ENCODE measurements at places on chromosomes 7 and 10.
A peak's percentile ranks its signal among the peaks of the same experiment; 100 is the strongest.

DNA sequence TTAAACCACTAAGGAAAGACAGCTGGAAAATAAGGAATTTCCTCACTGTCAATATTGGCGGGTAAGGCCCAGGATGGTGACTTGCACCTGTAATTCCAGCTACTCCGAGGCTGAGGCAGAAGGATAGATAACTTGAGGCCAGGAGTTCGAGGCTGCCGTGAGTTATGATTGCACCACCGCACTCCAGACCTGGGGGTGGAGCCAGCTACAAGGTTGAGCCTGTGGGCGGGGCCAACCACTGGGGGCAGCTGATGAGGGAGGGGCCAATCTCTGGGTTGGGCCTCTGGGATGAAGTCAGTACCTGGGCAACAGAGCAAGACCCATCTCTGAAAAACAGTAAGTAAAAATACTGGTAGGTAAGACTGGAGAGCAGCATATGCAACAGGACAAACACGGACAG lies 80.1 kb upstream of the ADO start:
- DNase-seq, result no peak

DNA sequence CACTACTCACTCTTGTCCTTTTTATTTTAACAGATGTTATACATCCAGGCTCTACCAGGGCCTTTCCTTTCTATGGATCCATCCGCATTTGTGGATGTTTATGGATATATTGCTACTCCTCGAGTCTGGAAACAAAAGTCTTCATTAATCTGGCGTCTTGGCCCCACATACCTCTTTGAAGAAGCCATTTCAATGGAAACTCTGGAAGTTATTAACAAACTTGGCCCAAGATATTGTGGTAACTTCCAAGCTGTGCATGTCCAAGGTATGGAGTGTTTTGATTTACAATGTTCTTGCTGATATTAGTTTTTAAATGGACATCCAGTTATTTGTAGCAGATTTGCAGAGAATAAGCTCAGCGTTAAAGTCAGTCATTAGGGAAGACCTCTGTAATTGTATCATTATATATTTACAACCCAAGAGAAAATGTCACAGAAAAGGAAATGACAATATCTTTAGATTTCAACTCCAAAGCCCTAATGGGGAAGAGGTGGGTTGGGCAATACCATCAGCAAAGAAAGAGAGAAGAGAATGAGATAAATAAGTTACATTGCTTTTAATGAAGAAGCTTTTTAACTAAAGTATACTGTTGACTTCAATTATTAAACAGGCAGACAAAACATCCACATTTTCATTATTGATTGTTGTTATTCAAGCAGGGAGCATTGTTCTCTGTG lies 102.1 kb downstream of the WDFY4 start:
- DNase-seq, result no peak

GRCh38 chr7:485188-486081 lies 34.2 kb downstream of the PDGFA start:
- DNase-seq, result no peak

- DNase-seq, result no peak
These were observed 87.8 kb downstream of the ABCC2 start for GRCh38 chr10:99870123-99870730.

GRCh38 chr10:99461230-99461629 lies 30.8 kb upstream of the GOT1 start:
- no peak for DNase-seq

GRCh38 chr10:32054094-32054493 lies 2.1 kb downstream of the KIF5B start:
- DNase-seq, result peak; percentile 47

GRCh38 chr7:80078159-80078731 lies 56.4 kb upstream of the GNAI1 start:
- DNase-seq, result no peak

- DNase-seq, result no peak
These were observed 2.8 kb downstream of the PRF1 start for GRCh38 chr10:70599791-70600190.

DNA sequence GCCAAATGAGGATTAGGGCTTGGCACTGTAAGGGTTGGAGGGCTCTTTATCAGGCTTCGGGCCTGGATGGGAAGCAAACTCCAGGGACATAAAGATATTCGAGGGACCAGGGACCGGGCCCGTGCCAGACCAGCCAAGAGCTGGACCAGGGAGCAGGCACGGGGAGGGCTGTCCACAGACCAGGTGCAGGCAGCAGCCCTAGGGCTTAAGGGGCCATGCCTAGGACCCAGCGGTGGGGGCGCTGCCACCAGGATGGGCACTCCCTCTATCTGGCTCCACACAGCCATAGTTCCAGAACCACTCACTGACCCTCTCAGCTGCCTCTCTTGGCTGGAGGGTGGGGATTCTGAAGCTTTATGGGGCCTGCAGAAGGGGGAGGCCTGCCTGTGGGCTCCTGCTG lies 32.9 kb downstream of the FAM241B start:
- no peak for DNase-seq

DNA sequence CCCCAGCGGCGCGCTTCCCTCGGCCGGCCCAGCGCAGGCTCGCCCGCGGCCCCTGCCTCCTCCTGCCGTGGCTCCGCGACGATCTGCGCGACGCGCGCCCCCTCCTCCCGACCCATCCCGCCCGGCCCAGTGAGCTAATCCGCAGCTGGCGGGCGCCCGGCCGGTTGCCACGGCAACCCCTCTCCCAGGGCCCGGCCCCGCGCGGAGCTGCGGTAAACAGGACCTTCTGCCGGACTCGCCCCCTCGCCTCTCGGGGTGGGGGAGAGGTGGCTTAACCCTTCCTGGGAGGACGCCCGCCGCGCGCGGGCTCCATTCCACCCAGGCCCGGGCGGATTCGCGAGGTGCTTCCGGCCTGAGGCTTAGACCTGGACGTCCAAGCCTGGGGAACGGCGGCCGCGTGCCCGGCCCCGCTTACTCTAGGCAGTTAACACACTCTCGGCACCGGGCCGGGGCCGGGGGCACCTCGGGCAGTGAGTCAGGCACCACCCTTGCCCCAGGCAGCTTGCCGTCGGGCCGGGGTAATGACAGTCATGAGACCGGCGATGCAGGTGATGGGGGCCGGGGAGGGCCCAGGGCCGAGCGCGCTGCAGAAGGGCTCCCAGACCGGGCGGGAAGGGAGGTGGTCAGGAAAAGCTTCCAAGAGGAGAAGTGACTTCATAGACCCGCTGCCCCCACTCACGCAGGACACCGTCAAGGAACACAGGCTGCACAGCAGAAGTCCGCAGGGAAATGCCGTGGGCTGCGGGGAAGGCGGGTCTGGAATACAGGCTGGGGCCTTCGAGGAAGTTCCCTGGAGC lies at the start of gene DENND2A:
Gene DENND2A (minus strand): TSS at position 87 of the 797 bp plus-strand sequence. CDS start 38,416 bp downstream, outside the sequence.
- peak; percentile 82 for DNase-seq

DNA sequence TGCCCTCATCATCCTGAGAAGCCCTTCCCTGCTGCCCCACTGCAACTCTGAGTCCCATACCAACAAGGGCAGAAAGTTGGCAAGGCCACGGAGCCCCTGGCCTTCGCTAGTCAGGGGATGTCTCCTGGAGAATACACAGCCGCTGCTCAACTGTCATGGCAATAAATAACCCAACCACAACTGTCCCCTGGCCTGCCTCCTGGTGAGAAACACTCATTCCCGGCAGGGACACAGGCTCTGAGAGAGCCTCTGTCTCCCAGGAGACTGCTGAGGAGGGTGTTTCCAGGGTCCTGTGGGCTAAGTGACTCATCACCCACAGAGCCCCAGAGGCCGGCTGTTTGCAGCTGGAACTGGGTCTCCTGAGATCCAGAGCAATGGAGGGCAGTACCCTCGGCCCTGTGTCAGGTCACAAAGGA lies 354.1 kb downstream of the TNS3 start:
- DNase-seq, result no peak

GRCh38 chr7:29149036-29149435 lies 2.7 kb upstream of the CPVL start:
- no peak for DNase-seq

DNA sequence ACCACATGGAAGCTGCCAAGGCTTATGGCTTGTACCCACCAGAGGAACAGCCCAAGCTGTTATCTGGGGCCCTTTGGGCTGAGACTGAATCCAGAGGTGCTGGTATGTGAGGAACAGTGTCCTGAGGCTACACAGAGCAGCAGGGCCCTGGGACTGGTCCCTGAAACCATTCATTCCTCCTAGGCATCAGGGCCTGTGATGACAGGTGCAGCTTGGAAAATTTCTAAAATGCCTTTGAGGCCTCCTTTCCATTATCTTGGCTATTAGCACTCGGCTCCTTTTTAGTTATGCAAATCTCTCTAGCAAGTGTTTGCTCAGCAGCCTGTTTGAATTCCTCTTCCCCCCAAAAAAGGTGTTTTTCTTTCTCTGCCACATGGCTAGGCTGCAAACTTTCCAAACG lies 1151.7 kb upstream of the LRRN3 start:
- DNase-seq, result no peak

GRCh38 chr10:2476812-2477553 lies 590.4 kb upstream of the PFKP start:
- no peak for DNase-seq

DNA sequence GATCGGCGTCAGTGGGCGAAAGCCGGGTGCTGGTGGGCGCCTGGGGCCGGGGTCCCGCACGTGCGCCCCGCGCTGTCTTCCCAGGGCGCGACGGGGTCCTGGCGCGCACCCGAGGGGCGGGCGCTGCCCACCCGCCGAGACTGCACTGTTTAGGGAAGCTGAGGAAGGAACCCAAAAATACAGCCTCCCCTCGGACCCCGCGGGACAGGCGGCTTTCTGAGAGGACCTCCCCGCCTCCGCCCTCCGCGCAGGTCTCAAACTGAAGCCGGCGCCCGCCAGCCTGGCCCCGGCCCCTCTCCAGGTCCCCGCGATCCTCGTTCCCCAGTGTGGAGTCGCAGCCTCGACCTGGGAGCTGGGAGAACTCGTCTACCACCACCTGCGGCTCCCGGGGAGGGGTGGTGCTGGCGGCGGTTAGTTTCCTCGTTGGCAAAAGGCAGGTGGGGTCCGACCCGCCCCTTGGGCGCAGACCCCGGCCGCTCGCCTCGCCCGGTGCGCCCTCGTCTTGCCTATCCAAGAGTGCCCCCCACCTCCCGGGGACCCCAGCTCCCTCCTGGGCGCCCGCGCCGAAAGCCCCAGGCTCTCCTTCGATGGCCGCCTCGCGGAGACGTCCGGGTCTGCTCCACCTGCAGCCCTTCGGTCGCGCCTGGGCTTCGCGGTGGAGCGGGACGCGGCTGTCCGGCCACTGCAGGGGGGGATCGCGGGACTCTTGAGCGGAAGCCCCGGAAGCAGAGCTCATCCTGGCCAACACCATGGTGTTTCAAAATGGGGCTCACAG lies 1.1 kb downstream of the EGFR start:
- DNase-seq, result no peak

DNA sequence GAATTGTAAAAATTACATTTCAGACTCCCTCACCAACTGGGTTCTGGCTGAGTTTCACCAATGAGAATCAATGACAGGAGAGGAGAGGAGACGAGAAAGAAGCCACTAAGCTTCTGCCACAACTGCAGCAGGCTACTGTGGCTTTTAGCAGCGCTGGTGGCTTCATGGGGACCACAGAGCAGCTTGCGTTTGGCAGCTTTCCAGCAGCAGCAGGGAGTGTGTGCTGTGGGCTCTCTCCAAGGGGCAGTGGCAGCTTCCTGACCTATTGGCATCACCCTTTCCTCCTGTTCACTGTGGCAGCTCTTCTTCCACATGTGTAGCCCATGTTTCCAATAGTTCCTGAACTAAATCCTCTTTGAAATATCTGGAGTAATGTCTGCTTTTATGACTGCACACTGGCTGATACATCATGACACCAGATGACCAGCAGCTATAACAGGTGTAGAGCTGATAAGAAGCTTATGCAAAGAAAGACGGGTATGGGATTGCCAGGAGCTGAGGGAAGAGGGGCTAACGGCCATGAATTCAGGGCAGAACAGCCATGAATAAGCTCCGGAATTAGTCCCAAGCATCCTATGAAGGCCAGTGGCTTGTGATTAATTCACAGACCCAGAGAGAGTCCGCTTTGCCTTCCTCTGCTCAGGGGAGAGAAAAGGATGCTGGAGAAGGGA lies 46.8 kb downstream of the KCNH2 start:
- no peak for DNase-seq

- no peak for DNase-seq
These were observed 127.9 kb downstream of the NRF1 start for GRCh38 chr7:129739427-129739826.

DNA sequence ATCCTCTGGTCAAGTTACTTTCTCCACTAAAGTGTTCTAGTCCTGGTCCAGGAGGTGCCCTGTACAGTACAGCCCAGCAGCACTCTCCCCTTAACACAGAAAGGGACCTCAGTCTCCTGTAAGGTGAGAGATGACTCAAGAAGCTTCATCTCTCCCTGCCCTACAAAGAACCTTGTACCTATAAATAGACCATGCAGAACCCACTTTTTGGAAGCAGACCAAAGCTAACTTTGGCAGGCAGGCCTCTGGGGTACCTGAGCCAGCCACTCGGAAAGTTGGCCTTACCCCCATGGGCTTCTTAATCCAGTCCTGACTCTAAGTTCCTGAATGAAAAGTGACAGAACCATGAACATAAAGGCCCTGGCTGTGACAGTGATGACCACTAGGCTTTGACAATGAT lies 454.8 kb downstream of the KCNMA1 start:
- no peak for DNase-seq

DNA sequence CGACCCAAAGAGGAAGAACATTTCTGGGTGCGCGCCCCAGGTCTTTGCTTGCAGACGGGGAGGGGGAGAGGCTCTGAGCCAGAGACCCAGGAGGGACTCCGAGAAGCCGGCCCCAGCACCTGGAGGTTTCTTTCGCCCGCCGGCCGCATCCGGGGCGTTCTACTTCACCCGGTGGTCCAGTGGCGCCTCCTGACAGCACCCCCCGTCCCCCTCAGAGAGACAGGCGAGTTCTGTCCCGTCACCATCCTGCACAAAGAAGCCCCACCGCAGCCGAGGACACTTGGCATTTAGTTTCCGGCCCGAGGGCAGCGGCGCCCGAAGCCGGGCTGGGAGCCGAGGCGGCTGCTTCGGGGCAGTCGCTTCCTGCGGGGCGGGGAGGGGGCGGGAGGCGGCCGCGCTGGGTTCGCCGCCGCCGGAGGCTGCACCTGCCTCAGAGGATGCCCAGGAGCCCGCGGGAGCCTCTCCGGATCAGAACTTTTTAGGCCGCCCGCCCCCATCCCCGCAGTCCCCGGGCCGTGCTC lies at the start of gene TMEM178B:
Gene TMEM178B (plus strand): TSS at position 424 of the 521 bp plus-strand sequence.
- DNase-seq, result no peak

DNA sequence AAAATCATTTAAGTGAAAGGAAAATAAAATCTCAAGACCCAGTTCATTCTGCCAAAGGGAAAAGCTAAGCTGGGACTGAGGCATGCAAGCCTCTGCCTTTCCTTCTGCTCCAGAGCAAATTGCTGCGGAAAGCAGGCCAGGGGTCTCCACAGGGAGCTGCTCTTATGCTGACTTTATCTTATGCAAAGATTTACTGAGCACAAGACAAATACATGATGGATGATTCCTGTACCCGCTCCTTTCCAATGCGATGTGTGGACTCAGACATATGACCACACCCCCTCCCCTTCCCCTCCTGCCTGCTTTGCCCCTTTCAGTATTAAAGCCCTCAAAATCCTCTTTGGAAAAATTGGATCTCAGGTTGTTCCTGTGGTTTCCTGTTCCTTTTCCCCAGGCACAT lies 74.2 kb upstream of the INSIG1 start:
- no peak for DNase-seq

Data from midbrain (tissue), 1 donor.